ENCODE measurements at places on chromosomes 4 and X.

GRCh38 chr4:47031011-47031678 is at the start of gene GABRB1:
GABRB1 (plus strand) TSS chr4:47031567.
- no peak for DNase-seq

GRCh38 chrX:110806145-110806544 is 10.5 kb upstream of the CHRDL1 start:
- no peak for DNase-seq

GRCh38 chr4:56731857-56732256 is 50.8 kb upstream of the HOPX start:
- no peak for DNase-seq

DNA sequence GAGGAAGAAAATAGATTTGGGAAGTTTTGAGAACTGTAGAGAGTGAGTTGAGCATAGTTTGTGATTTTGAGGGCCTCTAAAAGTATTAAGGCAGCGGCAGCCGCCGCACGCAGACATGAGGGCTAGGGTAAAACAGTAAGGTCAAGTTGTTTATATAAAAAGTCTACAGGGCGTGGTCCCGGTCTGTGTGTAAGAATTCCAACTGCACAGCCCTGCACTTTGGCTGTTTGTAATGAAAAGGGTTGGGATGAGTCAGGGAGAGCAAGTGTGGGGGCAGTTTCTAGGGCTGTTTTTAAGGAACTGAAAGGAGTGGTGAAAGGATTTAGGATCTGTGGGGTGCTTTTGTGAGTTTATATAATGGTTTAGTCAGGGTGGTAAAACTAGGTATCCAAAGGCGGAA is 55.0 kb downstream of the BEX3 start:
- no peak for DNase-seq

DNA sequence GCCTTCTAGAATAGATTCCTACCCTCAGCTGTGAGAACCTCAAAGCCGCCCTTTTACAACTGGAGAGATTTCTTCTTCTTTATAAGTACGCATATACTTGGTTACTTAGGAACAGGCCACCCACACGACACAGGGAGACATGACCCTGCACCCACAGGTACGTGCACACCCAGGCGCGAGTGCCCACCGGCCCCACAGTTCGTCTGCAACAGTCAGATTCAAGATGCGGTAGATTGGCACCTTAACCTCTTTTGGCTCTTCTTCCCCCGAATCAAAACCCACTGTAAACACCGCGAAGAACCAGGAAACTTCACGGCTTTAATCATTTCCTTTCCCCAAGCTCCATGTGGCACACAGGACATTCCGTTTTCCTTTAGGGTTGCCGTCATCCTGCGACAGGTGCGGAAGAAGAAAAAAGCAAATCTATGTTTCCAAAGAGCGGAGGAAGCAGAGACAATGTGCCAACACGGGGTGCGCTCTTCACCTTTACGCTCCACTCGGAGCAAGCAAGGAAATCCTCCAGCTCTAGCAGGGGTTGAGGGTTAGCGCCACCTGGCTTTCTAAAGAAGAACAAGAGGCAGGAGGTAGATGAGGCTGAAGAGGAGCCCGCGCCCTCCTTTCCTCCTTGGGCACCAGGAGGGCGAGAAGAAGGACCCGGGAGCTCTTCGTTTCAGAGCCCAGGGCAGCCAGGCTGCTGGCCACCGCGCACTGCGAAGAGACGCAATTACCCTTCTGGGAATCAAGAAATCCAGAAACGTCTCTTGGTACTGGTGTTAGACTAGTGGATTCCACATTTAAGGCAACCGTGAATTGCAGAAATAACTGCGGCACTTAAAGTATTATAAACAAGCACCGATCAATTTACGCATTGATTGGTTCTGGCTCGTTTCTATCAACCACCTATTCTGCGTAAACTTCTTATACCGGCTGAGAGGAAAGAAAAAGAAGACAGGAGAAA is 35.7 kb downstream of the HAND2 start:
- DNase-seq = peak; percentile 70

- peak; percentile 97 for DNase-seq
These were observed 80.8 kb downstream of the ANKRD50 start for GRCh38 chr4:124631760-124632159.

GRCh38 chr4:52894443-52894842 is 32.3 kb downstream of the RASL11B start:
- no peak for DNase-seq

DNA sequence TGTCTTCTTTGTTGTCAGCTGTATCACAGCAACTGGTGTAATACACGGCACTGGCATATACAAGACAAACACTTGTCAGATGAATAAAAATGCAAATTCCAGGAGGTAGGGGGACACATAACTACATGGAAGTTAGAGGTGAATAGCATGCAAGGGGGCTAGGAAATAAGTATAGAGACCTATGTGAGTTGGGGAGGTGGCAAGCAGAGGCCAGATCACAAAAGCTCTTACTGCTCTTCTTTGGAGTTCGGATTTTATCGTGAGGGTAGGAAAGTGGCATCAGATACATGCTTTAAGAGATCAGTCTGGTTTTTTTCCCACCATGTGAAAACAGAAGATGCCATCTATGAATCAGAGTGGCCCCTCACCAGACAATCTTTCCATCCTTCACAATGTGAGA is 2.8 kb upstream of the SRP72 start:
- no peak for DNase-seq

- DNase-seq = no peak
These were observed 174.5 kb downstream of the SMIM20 start for GRCh38 chr4:26088433-26088928.

- no peak for DNase-seq
These were observed 1064.8 kb upstream of the IGFBP7 start for GRCh38 chr4:58175024-58175423.

DNA sequence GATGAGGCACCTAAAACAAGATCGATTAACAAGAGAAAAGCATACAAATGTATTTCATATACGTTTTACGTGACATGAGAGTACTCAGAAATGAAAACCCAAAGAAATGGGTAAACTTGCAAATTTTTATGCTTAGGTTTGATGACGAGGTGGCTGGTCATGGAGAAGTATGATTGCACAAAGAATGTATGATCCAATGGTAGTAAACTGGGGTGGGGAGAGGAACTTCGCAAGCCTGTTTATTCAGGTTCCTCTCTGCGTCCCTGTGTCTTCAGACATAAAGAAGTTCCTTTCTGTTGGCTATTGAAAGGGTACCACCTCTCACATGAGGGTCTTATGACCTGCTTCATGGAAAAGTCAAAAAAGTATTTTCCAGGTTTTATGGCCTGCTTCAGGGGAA is 309.2 kb downstream of the BCOR start:
- DNase-seq = no peak

DNA sequence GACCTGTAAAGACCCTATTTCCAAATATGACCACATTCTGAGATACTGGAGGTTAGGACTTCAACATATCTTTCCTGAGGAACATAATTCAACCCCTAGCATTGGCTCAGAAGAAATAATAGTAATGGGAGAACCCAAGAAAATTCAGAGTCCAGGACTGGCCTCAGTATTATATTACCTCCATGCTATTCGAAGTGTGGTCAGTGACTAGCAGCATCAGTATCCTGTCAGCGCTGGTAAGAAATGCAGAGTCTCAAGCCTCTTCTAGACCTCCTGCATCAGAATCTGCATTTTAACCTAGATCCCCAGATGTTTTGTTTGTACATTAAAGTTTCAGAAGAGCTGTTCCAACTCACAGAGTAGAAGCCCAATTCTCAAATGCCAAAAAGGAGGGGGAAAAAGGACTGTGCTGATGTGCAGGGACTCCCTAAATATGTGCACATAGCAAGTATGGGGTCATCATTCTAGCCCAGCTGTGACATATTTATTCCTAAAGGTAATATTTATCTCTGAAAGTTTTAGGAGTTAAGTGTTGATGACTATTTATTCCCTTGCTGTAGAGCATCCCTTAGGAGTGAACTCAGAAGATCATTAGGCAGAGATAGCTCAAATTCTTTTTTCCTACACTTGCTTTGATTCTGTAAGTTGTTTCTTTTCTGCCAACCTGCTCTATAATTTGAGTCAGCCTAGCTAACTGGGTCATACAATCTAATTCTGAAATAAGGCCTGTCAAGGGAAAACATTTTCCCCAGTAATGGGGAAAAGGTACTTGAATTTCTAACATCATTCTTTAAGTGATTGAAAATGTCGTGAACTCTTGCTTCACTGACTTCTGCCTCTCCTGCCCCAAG is 361.9 kb downstream of the ARHGAP24 start:
- DNase-seq = no peak

- DNase-seq = no peak
These were observed 105.4 kb downstream of the STK32B start for GRCh38 chr4:5156682-5157081.

DNA sequence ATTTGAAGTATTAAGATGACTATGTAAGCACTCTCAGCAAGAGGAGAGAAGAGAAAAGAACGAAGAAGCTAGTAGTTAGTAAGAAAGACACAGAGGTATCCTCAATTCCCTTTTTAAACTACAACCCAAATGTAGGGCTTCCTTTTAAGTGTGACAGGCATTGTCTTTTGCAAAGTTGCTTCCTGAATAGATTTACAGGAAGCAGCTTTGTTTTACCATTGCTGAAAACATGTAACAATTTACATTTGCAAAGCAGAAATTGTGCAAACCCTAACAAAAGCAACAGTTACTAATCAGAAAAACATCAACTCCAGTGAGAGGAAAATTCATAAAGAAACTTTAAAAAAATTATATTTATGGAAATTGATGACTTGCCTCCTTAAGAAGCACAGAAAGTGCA is 96.4 kb downstream of the FAM13A start:
- no peak for DNase-seq

DNA sequence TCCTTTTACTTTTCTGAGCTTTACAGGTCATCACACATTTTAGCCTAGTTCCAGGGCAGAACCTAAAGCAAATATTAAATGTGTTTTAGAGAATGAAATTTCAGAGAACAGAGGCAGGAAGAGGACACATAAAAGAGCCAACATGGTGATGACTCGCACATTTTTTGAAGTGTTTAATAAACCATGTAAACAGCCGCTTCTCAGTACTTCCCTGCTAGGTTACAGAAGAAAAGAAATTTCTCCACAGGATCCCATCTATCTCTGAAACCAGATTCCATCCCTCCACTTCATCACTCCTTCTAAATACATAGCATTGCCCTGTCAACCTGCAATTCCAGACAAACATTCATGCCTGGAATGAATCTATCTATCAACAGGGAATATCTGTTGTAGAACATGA is 949.5 kb upstream of the PCDH7 start:
- no peak for DNase-seq

DNA sequence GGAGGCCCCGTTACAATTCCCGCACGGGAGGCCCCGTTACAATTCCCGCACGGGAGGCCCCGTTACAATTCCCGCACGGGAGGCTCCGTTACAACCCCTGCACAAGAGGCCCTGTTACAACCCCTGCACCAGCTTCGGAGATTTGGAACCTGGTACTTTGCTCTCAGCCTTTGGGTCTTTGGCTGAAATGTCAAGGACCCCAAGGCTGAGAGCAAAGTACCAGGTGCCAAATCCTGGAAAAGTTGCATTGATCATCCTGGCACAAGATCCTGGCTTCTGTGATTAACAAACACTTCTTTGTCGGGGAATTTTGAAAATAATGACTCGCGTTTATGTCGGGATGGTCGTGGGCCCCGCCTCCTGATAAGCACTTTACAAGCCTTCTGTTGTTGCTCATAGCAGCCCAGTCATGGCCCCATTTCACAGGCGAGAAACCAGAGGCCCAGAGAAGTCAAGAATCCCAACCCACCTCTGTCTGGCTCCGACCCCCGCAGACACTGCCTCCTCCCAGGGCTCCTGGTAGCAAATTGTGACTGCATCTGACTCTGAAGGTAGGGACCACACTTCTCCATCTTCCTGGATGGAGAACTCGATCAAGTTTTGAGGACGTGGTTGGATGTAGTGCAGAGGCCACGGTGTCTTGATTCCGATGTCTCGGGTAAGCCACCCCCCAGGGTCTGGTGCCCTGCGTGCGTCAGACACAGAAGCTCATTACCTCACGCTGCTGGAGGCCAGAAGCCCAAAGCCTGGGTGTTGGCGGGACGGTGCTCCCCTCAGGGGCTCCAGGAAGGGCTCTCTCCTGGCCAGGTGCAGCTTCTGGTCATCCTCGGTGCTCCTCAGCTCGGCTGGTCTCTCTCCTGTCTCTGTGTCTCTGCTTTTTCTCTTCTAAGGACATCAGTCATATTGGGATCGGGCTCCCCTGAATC is 60.3 kb downstream of the ADRA2C start:
- DNase-seq = no peak

All from RKO (cell line).